ENCODE measurements at places on chromosomes 3 and 15.
A peak's percentile ranks its signal among the peaks of the same experiment; 100 is the strongest.

DNA sequence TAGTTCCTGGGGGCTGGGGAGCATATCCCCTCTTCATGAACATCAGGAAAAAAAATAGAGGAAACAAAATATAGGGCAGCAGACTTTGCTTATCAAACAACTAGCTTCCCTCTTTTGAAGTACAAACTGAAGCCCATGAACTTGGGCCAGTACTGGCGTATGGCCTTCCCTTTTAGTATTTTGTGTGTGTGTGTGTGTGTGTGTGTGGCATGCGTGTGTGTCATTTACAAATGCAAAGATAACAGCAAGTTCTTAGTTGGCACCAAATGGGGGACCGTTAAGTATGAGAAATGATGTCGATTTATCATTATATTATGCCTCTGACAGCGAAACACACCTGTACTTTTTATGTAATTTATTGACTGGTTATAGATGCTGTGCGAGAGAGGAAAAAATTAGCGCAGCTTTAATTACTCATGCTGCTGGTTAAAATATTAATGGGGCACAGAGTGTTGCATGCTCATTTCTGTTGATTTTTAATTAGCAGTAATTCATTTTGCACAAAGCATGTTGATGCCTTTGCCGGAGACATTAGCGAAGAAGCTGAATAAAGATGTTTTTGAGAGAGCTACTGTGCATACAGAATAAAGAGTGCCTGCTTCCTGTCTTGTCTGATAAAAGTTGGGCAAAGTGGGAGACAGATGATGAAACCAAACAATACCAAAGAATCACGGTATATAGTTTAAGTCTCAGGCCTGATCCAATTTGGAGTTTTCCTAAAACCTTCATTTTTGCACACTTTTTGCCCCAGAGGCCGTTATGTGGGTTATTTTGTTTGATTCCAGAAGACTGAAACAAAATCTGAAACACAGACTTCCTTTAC lies 297.1 kb downstream of the SATB1 start:
- DNase-seq: no peak

- peak; percentile 14 for DNase-seq
Measured at GRCh38 chr15:63322541-63322940, 45.1 kb downstream of the APH1B start.

DNA sequence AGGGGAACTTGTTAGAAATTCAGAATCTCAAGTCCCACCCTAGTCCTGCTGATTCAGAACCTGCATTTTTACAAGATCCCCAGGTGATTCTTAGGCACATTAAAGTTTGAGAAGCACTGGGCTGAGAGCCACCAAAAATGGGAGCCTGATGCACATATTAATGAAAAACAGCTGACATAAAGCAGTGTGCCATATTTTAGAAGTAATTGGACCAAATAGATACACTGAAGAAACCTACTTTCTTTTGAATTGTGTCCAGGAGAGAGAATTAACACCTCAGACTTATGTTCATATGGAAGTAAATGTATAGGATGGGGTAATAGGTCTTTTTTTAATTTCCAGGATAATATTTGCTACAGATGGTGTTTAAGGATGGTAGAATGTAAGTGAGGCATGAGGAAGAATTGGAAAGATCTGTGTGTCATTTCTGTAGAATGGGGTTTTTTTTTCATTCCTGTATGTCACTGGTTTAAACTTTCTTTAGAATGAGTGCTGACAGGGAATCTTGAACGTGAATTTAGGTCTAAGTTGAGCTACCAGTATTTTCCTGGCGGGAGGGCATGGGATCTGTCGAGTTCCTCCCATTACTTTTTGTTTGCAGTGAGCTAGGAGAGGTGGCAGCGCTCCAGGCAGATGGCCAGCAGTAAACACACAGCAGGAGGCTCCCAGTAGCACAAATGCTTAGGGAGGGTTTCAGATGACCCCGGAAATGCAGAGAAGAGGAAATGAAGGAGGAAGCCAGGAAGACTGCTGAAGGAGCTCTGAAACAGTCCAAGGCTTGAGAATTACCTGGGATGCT lies 185.6 kb downstream of the PLCL2 start:
- no peak for DNase-seq

DNA sequence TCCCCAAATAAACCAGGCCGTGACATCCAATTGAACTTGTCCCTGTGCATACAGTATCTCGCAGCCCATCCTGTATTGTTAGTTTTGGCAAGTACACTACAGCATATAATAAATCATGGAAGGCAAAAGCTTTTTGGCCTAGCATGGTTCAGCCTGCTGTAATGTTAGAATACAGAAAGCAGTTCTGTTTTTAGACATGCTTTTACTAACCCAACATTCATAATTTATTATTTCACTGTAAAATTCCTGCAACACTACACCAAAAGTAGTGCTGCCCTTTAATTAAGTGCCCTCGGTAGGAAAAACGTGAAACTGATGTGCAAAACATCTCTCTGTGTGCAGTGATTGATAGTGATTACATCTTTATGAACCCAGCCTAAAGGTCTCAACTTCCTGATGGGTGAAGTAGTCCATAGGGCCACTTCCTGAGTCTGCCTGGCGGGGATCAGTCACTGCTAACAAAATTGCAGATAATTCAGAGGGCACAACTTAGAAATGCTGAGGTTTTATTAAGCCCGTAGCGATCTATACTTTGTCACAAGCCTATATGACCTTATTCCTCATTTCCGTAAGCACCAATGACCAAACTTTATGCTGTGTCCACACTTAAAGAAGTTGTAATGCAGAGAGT lies 227.8 kb downstream of the CDIN1 start:
- DNase-seq: no peak

- no peak for DNase-seq
Measured at GRCh38 chr15:58401991-58402649, 29.7 kb upstream of the LIPC start.

DNA sequence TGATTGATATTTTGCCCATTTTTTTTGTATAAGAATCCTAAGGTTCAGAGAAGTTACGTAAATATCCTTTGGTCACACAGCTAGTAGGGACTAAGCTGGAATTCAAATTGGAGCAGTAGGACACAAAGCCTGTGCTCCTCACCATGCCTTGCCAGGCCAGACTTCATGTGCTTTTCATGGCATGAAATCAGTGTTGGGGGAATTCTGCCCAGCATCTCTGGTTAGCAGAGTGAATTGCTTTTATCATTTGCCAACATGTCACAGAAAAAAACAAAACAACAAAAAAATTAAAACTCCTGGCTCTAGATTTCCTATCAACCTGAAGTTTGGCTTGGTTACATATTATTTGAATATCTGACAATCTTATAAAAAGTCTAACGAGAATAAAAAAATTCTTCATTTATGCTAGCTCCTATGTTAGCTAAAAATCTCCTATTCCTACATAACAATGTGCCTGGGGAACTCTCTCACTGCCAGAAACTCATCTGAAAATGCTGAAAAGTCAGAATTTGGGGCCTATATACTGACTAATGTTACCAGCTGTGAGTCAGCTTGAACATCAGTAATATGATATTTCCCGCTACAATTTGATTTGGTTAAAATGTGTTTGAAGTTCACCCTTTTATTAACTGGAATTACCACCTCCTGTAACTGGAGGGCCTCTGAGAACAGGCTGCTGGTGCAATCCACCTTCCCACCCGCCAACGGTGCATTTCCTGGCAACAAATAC lies 141.7 kb downstream of the TIGIT start:
- no peak for DNase-seq

GRCh38 chr15:41006479-41006878 lies 53.2 kb downstream of the CHAC1 start:
- DNase-seq: no peak

DNA sequence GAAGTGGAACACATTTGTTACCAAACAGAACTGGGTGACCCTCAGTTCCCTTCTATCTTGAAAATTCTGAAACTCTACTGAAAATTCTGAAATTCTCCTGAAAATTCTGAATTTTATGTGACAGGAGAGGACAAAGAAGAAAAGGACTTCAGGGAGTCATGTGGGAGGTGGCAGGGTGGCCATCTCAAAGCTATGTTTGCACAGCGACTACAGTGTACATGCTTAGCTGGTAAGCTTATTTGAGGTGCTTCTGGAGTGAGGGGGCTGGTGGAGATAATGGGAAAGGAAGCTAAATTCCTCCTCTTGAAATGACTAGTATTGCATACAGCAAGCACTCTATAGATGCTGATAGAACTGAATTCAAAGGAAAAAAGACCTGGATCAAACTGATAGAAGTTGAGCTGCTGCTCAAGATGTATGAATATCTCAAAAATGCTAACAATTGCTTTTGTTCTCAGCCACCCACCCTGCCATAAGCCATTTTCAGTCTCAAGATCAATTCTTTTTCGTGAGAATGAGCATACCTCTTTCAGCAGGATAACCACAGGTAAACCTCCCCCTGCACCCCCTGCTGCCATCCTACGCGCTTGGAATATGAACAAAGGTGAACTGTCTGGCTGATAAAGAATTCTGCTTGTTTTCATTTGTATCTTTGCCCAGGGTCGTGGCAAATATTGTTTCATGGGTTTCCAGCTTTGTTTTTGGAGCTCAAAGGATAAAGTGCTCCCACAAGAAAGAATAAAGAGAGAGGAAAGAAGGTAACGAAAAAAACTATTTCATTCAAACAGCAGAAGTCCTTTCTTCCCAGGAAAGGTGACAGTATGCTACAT lies 16.6 kb upstream of the ARHGEF3 start:
- DNase-seq: no peak

DNA sequence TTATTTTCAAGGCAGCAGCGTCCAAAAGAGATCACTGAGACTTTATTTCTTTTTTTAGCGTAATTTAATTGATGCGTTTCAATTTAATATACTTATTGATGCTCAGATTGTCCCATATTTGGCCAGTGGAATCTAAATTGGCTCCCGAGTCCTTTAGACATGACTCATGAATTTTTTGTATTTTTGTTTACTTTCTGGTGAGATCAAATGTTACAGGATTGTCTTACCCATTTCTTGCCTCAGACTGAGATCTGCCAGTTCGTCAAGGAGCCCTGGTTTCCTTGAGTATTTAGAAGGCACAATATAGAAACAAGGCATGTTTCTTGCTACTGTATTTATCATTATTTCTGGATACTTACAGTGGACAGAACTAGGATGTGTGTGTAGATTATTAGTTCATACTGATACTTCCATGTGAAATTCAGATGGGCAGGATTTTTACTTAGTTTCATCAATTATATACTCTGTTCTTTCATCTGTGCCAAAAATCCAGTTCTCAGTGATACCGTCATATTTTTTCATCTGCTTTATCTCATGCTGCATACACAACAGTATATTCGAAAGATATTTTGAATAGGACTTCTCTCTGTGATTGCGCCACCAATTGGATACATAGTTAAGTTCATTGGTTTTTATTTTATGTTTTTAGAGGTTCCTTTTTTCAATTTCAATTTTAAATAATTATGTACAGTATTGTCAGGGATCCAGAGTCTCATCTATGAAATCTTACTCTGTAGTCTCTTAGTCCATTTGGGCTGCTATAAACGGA lies 436.9 kb upstream of the C2CD4B start:
- DNase-seq: no peak

DNA sequence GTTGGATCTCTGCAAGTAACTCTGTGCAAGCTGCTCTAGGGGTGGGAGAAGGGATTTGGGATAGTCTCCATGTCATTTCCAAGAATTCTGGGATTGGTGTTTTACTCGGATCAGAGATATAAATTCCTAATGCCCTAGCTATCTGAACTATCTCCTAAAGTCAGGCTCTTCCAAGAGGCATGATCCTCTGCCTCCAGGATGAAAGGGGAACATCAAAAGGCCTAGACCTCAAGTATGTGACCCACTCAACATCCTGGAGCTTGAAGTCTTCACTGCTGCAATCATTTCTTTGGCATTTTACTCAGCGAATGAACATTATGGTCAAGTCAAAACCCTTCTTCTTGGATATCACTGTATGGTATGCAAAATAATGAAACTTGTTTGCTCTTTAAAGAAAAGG lies 104.5 kb downstream of the CEMIP start:
- no peak for DNase-seq

DNA sequence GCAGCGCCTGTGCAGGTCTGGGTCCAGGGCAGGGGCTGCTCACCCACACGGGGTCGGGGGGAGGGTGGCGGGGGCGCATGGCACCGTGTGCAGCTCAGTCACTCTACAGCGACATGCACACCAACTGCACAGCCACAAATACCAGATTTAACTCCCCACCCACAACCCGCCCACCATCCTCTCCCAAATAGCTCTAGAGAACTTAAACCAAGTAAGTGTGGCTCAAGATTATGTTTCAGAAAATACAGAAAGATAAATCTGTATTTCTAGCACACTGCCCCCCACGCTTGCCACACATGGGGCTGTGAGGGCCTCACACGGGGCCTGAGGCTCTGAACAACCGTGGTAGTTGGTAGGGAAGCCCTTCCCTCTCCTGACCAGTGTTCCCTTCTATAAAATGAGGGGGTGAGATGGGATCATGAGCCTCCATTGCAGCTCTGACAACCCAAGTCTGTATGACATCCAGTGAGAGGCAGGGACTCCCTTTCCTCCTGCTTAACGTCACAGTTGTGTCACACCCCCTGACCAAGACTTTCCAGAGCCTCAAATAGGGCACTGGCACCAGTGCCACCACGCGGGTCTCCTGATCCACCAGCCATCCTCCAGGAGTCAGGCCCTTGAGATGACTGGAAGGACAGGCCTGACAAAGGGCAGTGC lies 23.1 kb downstream of the POC1A start:
- no peak for DNase-seq
